ENCODE measurements at places on chromosomes 2 and 18.

DNA sequence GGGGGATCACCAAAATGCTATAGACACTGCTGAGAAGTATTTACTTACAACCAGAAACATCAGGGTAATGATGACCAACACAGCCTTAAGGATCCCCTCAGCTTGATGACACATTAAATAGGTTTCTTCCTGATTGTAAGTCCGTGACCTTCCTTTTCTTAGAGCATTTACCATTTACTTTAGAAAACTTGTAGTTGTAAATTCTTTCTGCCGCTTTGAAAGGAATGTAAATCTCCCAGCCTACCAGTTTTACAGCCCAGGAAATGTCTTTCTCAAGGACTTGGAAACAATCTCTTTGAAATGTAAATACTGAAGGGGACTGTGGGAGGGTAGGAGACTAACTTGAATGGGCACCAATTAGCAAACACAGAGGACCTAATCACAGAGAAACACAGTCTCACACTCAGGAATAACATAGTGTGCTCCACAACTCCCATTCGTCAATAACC is 278.6 kb downstream of the DSC3 start:
- DNase-seq = no peak

- no peak for DNase-seq
Measured at GRCh38 chr2:10732924-10733565, 11.6 kb downstream of the ATP6V1C2 start.

- no peak for DNase-seq
Measured at GRCh38 chr2:38557981-38558380, 44.7 kb downstream of the HNRNPLL start.

GRCh38 chr18:66457245-66457644 is 146.6 kb downstream of the CDH19 start:
- DNase-seq = no peak

DNA sequence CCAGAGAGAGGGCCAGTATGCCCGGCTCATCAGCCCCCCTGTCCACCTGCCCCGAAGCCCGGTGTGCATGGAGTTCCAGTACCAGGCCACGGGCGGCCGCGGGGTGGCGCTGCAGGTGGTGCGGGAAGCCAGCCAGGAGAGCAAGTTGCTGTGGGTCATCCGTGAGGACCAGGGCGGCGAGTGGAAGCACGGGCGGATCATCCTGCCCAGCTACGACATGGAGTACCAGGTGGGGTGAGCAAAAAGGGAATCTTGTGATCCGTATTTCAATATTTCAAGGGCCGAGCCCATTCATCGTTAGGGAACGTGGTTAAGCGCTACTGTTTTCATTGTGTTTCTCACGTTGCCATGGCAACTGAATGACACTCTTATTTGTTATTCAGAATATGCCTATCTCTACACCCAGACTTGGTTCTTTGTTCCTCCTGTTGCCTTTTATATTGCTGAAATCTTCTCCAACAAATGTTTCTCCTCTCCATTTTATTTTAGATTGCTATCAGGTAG is 81.5 kb downstream of the NRP2 start:
- no peak for DNase-seq

DNA sequence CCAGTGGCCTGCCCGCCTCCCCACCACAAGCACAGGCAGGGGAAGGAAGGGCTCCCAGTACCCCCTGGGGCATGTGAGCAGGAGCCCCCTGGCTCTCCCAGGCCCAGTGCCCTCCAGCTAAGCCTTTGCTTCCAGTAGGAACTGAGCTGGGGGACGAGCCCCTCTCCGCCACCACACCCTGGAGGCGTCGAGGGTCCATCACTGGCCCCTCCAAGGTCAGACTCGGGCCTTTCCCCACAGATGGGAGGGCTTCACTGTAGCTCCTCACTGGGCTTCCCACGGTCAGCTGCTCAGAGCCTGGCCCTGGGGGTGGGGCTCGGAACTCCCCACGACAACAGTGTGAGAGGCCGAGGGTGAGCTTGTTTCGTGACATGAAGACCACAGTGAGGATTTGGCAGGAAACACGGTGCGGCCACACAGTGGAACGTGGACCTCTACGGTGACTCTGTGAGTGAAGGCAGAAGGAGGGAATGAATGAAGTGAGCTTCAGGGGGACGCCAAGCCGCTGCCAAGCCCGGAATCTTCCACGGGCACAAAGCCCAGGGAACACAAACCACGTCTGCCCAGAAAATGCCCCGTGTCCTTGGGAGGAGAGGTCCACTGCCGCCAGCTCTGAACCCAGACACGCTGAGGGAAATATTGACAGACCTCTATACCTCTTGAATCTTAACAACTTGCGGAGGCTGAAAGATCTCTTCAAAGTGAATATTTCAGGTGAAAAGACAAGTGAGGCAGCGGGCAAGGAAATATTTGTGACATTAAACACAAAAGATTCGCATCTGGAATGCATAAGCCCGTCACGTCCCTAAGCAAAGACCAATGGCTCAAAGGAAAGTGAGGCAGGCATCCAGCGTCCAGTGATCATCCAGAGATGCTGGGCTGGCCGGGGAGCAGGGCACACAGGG is 144.8 kb upstream of the GPC1 start:
- no peak for DNase-seq

DNA sequence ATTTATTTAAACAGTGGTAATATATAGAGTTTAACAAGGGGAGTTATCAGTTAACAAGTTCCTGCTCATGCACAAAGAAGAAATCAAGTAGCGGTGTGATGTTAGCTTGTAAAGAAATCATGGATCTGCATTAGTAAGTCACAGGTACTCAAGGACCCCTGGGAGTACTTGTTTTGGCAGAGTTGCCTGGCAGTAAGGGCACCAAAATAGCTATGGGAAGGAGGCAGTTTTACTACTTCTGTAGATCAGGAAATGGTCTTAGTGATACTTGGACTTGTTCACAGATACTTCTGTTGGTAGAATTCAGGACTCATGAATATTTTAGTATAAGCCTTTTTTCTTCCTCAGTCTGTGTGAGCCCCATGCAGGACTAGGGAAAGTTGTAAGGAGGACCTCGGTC is 107.3 kb upstream of the IL1R2 start:
- DNase-seq = no peak

DNA sequence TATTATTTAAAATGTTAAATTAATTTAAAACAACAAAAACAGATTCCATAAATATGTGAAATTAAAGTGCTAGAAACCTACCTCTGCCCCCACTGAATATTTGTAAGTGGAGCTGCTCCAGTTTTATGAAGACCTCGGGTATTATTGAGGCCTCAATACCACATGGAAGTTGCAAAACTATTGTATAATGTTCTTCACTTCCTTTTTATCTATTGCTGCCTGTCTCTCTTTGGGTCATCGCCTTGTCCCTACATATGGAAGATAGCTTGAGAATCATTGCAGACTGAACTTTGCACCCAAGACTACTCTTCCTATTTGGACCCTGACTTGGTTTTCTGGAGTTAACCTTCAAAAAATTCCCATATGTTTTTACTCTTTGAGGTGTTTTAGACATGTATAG is 212.1 kb upstream of the NETO1 start:
- no peak for DNase-seq

- DNase-seq = no peak
Measured at GRCh38 chr18:31683106-31683505, 1.3 kb downstream of the B4GALT6 start.

DNA sequence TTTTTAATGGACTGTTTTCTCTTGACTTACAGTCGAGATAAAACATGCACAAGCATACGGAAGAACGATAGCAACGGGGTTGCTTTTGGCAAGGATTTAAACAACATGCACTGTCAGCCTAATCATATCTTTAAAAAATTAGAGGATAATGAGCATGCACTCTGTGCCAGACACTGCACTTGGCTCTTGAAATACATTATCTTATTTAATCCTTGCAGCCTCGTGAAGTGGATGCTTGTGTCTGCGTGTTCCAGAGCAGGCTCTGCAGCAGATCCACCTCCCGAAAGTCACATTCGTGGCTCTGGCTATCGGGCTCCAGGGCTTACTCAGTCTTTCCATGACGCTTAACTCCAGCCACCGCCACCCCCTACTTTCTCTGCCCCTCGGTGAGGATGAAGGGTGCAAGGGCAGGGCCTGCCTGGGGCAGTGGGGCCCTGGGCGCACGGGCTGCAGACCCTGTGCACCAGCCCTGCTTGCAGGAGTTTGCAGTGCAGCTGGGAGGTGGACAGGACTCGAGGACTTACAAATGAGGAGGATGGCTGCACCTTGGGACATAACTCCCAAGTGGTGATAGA is 61.7 kb downstream of the ACKR3 start:
- DNase-seq = no peak

- no peak for DNase-seq
Measured at GRCh38 chr18:31058897-31059296, 16.4 kb upstream of the DSC3 start.

DNA sequence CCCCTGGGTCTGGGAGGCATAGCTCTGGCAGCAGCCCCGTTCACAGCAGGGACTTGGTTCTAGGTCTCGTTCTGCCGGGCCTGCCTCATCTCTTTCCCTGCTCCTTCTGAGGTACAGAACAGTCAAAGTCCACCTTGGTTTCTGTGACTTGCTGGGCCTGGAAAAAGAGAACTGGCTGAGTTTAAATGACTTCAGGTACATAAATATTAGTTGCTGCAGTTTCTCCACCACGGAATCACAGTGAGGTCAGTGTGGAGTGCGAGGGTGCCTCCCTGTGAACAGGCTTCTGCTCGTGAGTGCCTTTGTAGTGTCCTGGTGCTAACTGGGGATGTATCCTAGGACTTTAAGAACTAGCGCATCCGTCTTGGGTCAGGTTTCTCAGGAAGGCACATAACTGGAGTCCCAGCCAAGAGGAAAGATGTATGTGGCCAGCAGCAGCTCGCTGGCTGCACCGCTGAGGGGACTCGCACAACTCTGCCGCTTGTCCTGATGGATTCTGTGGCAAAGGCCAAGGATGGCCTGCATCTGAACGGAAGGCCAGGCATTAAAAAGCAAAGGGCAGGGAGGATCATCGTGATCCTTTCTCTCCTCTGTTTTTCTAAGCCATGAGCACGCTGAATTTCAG is 188.6 kb downstream of the SH3RF3 start:
- no peak for DNase-seq

- DNase-seq = no peak
Measured at GRCh38 chr2:174833737-174834136, 69.5 kb upstream of the CHRNA1 start.

DNA sequence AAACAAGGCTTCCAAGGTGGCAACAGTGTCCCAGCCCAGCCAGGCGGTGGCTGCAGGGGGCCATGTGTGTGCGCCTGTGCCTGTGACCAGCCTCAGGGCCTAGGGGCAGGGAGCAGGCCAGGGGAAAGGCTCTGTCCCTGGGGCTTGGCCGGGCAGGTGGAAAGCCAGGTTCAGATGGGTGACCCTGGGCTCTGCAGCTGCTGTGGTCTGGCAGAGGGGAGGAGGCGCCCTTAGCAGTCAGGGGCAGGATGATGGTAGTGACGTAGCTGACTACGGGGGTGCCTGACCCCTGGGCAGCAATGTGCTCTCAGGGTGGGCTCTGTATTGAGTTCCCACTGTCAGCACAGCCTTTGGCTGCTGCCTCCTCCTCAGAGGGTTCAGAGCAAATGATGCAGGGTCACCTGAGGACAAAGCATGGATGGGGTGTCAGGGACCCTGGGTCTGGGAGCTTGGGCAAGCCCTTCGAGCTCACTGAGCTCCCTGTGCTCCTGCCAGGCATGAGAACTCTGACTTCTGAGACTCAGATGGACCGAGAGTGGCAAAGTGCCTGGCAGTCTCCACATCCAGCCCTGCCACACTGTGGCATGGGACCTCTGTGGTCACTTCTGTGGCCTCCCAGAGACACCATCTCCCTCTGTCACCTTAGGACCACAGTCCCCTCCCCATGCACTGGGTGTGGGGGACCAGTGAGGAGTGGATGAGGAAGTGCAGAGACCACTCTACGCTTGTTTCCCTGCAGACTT is 56.6 kb upstream of the ALPP start:
- no peak for DNase-seq

- no peak for DNase-seq
Measured at GRCh38 chr2:206443735-206444527, 599 bp downstream of the ADAM23 start.

DNA sequence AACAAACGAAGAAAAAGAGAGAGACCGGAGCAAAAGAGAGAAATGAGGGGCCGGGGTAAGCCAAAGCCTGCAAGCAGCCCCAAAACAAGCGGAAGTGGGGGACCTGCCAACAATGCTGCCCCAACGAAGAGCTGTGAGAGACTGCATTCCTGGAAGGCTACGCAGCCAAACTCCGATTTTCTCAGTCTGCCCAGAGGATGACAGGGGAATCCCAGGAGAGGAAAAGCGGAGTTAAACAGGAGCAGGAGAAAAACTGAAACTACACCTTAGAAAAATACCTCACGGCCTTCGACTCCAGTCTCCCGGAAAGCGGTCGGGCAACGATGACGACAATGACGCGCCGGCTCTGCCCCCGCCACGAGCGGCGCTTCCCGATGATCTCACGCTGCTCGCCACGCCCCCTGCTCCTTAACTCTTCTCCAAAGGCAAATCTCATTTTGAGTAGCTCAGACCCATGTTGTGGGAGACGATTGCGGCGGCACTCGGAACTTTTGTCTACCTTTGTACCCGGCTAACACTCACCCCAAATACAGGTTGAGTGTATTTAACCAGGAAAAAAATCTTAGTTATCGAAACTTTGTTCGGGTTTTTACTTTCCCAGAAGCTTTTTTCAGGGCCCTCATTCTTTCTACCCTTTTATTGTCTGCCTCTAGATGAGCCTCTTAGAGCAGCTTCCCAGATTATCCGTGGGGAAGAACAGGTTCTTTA is at the start of gene C1D:
Gene C1D, minus strand, starts transcription at position 325 of the 708 bp plus-strand sequence. CDS start 15,694 bp downstream, outside the sequence.
- DNase-seq = peak; percentile 91

- no peak for DNase-seq
Measured at GRCh38 chr2:143514413-143514812, 385.2 kb downstream of the ARHGAP15 start.

DNA sequence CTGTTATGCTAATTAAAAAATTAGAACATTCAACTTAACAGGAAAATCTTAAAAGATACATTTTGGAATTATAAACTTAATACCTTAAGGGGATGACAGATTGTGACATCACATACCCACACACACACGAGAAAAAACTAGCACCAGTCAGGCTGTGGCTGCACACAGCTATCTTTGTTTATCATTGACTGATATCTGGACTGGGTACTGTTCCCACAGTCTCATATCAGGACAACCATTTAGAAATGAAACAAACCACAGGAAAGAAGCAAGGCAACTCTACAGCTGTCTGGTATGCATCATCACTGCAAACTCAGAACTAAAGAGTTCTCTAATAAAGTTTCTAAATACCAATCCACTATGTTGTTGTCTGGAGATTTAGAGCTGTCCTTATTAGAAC is 210.9 kb upstream of the SMAD7 start:
- no peak for DNase-seq

GRCh38 chr2:33366473-33366872 is 110.0 kb upstream of the RASGRP3 start:
- DNase-seq = no peak
